ENCODE measurements at places on chromosomes 1 and 21.
A peak's percentile ranks its signal among the peaks of the same experiment; 100 is the strongest.

GRCh38 chr1:216323344-216323743 is 99.9 kb downstream of the USH2A start:
- DNase-seq, result no peak

GRCh38 chr1:30447701-30448100 is 275.7 kb downstream of the MATN1 start:
- DNase-seq, result no peak

GRCh38 chr1:60066001-60066400 is 7.6 kb downstream of the C1orf87 start:
- no peak for DNase-seq

DNA sequence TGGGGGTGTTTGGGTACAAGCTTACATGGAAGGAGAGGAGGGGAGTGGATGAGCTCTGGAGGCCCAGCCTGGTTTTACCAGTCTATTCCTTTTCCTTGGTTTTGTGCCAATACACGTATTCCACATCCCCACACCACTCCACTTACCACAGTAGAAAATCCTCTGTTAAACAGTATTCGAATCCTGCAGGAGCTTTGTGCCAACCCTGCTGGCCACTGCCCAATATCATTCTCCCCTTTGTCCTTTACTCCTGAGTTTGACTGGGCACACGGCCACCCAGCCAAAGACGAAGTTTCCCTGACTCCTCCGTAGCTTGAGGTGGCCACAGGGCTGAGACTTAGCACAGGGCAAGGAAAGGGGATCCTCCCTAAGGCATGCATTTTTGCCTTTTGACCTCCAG is 61.6 kb downstream of the TMCO4 start:
- no peak for DNase-seq

GRCh38 chr1:161367684-161368400 is at the start of gene CFAP126:
Gene CFAP126 (minus strand): TSS chr1:161367876. CDS start chr1:161367868, 8 bp downstream.
- peak; percentile 76 for DNase-seq

DNA sequence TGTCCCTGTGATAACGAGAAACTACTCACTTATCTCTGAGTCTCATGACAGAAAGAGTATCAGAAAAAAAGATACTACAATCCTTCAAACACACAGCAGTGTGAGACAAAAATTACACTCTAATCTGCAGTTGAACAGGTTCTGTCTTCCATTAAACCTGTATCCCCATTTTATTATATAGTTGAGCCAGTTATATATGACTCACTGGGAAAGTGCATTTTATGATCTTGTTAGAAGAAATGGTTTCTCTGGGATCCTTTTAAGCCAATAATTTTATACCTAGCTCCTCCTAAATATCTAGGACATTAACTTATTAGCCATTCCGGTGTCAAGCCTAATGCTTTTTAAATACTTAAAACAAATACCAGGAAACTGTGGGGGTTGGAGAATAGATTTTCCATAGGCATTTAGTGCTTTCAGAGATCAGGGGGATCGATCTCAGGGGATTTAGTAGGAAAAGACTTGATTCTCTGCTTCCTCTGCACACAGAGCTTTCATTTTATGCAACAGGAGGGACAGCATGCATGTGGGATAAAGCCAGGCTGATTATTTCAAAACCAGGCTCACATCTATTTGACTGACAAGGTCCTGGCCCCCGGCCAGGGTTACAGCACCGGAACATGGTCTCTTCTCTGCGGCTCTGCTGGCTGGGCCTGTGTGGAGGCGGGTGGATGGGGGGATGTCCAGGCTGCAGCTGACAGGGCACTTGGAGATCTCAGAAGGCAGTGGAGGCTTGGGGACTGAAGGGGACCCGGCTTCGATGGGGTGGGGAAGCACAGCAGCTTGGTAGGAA is 310.6 kb downstream of the DISC1 start:
- DNase-seq, result no peak

DNA sequence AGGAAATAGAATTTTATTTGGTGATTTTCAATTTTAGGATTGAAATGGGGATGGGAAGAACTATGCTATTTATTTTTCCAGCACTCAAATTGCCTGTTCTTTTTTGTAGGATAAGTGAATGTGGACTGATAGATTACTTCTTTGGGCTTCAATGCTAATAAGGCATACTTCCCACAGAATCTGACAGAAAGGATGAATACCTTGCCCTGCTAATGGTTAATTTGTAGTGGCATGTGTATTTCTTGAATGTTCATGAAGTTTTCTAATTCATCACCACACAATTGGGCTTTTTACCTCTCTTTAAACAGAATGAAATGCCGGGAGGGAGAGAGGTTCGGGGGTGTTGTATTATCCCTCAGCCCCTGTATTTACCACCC is 369.1 kb upstream of the ADGRL2 start:
- DNase-seq, result no peak

GRCh38 chr1:116947092-116947860 is 37.6 kb downstream of the PTGFRN start:
- DNase-seq, result no peak

- DNase-seq, result no peak
Measured at GRCh38 chr21:24280596-24280995, 1326.7 kb downstream of the MRPL39 start.

DNA sequence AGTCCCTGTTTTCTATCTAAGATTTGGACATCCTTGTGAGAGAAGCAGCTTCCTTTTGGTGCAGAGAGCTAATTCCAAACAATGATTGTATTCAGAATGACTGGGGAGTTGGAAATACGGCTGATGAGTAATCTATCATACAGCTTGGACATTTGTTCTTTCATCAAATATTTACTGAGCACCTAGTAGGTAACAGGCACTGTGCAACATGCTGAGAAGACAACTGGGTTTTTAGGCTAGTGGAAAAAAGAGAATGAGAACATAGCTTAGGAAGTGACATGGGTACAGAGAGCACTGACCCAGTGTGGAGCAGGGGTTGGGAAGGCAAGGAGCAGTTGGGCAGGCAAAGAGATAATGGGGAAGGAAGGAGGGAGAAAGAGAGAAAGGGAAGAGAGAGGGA is 87.5 kb downstream of the TBX19 start:
- DNase-seq, result no peak

DNA sequence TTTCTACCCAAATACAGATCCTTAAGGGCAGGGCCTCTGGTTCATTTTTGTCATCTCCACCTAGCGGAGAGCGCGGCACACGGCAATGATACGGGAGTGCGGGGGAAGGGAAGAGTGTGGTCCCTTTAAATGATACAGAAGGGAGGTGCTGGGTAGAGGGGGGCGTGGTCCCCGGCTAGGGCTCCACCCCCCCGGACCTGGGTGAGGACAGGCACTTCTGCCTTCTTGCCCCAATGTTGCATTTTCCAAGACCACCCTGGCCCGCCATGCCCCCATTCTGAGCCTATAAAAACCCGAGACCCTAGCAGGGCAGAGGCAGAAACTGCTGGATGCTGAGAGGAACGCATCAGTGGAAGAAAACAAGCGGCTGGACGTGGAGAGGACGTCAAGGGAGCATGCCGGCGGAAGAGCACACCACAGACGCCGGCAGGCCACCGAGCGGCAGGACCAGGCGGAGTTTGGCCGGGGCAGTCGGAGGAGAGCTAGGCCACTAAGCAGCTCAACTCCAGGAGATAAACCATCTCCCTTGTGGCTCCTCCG is 30.0 kb downstream of the LRRC3 start:
- DNase-seq, result peak; percentile 21

GRCh38 chr1:156750191-156750672 is 1.2 kb downstream of the HDGF start:
- peak; percentile 54 for DNase-seq

DNA sequence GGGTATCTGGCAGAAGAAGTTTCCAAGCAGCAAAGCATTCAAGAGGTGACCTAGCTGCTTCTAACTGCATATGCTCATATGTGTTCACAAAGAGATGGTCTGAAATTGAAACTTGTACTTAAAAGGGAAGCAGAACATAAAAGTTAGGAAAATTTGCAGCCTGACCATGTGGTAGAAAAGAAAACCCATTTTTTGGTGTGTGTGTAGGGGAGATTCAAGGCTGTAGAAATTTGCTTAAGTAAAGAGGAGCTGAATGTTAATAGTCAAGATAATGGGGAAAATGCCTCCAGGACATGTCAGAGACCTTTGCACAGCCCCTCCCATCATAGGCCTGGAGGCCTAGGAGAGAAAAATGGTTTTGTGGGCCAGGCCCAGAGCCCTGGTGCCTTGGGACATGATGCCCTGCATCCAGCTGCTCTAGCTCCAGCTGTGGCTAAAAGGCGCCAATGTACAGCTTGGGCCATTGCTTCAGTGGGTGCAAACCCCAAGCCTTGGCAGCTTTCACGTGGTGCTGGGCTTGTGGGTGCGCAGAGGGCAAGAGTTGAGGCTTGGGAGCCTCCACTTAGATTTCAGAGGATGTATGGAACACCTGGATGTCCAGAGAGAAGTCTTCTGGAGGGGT is 54.9 kb downstream of the DHRS3 start:
- no peak for DNase-seq

DNA sequence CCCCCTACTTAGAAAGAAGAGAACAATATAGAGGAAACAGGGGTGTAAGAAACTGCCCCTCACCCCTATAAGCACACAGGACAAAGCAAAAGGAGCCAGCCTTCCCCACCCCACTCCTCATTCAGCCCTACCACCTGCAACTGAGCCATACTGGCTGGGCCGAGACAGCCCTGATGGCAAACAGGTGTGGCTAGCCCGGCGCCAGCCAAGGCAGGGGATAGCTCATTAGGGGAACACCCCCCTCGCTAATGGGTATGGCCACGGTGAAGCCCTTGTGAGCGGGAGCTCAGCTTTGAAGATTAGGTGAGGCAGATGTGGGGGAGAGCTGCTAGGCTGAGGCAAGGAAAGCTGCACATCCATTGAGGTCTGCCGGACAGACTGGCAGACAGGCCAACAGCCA is 65.5 kb downstream of the ERI3 start:
- no peak for DNase-seq

Measured in CD4-positive, alpha-beta T cell treated with Interleukin-2 at 100 ng/mL for 4 hours (primary cell).